ENCODE measurements at places on chromosomes 7 and 10. TPM values are rescaled to one million over a fixed set of nuclear protein-coding genes. Genes with fewer than 3 reads are reported as not detected.

CYP2W1 gene
- total RNA-seq, result not detected

TMEM225B gene
- 1.1 TPM for total RNA-seq

SPOCK2 gene
- total RNA-seq, result 6.0 TPM

PRKCQ gene
- total RNA-seq, result 0.98 TPM

GNGT1 gene
- not detected for total RNA-seq

RBP4 gene
- total RNA-seq, result 1,485 TPM

GIMAP7 gene
- 22.5 TPM for total RNA-seq

UCN3 gene
- total RNA-seq, result not detected

SLC26A4 gene
- total RNA-seq, result 0.22 TPM

NPFFR1 gene
- not detected for total RNA-seq

CTAGE6 gene
- total RNA-seq, result 1.0 TPM

CDH23 gene
- total RNA-seq, result 16.1 TPM
